ENCODE measurements at places on chromosomes 16 and 17.

GRCh38 chr16:27995378-27995777 is 68.1 kb downstream of the GSG1L start:
- DNase-seq = no peak

GRCh38 chr16:66948134-66948836 is 12.8 kb upstream of the CES3 start:
- DNase-seq = no peak

- DNase-seq = no peak
Measured at GRCh38 chr17:48125829-48126531, 18.4 kb downstream of the SNX11 start.

GRCh38 chr16:84532855-84533486 is 28.5 kb upstream of the MEAK7 start:
- no peak for DNase-seq

- DNase-seq = no peak
Measured at GRCh38 chr17:20045476-20045875, 36.3 kb downstream of the SPECC1 start.
